ENCODE measurements at places on chromosomes 6 and 20.

- no peak for DNase-seq
Measured at GRCh38 chr6:57276946-57277345, 40.5 kb upstream of the PRIM2 start.

DNA sequence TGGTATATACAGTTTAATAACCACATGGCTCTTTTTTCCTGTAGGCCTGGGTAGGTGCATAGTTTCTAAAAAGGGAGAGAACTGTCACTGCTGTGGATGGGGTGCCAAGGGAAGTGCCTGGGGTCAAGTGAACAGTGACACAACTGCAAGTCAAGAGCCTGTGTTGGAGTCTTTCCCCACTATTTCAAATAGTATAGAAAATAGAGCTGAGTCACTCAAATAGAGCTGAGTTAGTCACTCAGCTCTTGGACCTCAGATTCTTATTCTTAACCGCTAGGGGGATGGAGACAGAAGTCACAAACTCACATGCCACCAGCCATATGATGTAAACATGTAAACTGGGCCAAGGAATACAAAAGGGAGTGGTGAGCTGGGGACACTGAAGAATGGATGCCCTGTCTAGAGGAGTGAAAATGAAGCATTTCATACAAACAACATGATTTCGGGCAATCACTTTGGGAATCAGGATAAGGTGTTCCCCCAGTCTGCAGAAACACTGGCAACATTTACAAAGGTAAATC lies 2.1 kb downstream of the NQO2 start:
- no peak for DNase-seq

DNA sequence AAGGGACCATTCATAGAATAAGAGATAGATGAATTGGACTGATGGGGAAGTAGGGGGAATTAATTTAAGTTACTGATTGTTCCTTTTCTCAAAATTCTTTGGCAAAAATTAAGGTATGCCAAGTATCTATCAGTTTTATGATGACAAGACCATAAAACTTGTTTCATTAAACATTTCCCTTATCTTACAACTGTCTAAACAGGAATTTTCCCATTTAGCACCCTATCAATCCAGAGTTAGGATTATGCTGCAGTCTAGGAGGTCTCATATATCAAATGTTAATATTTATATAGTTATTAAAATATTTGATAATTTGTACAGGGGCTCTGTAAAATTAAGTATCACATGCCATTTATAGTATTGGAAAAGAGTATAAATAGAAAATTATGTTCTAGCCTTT lies 51.5 kb upstream of the ARID1B start:
- no peak for DNase-seq

GRCh38 chr6:26333476-26334297 lies 31.3 kb upstream of the BTN3A2 start:
- no peak for DNase-seq

GRCh38 chr6:149897015-149897697 lies 757 bp downstream of the RAET1E start:
- peak; percentile 17 for DNase-seq

DNA sequence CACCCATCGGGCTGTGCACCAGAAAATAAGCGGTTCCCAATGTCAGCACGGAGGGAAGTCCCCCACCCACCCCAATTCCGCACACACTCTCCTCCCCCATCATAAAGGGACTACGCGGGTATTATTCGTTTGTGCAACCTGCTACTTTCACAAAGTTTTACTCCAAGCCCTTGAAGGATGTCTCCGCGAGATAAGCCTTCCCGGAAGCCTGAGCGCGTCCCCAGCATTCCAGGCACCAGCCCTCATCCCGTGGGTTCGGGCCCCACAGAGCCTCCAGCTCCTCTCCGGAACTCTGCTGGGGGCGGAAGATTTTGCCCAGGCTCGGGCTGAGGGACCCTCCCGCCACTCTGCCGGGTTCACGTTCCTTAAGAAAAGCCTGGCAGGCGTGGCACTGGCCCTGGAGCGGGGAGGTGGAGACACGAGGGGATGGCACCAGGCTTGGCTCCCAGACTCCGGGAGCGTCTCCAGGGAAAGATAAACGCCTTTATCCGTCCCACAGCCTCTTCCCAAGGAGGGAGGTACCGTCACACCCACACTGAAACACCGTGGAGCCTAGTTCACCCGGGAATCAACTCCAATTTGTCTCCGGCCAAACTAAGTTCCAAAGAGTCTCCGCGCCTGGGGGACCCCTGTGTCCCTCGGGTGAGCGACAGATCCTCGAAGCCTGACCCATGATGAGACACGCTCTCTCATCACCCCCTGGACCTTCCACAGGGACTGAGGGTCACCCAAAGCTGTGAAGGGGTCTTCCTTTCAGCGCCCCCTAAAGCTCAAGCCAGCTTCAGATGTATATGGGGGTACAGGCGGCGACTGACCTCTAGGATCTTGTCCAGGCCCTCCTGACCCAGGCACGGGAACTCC lies 934 bp downstream of the KCNK5 start:
- no peak for DNase-seq

GRCh38 chr6:156977527-156978291 lies 200.5 kb downstream of the ARID1B start:
- DNase-seq: no peak

GRCh38 chr20:49385465-49385864 lies 97.0 kb downstream of the KCNB1 start:
- no peak for DNase-seq

DNA sequence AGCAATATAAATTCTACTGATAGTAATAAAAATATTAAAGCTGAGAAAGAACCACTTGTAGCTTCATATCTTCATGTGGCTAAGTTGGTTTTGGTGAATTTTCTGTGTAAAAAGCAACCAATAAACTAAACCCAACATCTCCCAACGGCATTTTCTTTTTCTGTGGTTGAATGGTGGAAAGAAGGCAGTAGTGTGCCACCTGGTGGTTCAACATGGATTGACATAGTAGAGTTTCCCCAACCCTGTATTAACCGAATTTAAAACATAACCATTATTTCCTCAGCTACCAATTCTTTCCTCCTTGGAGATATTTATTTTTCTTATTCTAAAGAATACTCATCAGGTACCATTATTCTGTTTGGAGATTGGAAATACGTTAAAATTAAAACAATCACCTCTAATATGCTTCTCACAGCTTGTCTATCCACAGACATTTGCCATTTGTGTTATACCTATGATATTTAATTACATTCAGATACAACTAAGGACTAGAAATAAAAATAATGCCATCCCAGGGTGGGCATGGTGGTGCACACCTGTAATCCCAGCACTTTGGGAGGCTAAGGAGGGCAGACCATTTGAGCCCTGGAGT lies 117.1 kb upstream of the EEF1E1 start:
- no peak for DNase-seq

- DNase-seq: no peak
Measured at GRCh38 chr6:137581019-137581707, 87.0 kb upstream of the OLIG3 start.

GRCh38 chr6:92777146-92777740 lies 642.1 kb downstream of the EPHA7 start:
- no peak for DNase-seq

Data from amygdala (tissue), 56 donors.